Gastrocnemius medialis (tissue), 4 donors: ENCODE measurements at places on chromosomes 11 and 22. TPM values are rescaled to one million over a fixed set of nuclear protein-coding genes. Genes with fewer than 3 reads are reported as not detected.

The IFITM1 gene
- total RNA-seq: 103 TPM

The CYP2D6 gene
- not detected for total RNA-seq

The PIH1D2 gene
- total RNA-seq: 1.3 TPM

The APLNR gene
- total RNA-seq: 0.76 TPM

The CLMP gene
- 12.5 TPM for total RNA-seq

The SHISAL1 gene
- total RNA-seq: not detected

The OR8B2 gene
- total RNA-seq: not detected

The TUBA8 gene
- total RNA-seq: 86.7 TPM

The TEX54 gene
- not detected for total RNA-seq

The CBX7 gene
- total RNA-seq: 52.4 TPM
